ENCODE measurements at places on chromosomes 4 and X.

DNA sequence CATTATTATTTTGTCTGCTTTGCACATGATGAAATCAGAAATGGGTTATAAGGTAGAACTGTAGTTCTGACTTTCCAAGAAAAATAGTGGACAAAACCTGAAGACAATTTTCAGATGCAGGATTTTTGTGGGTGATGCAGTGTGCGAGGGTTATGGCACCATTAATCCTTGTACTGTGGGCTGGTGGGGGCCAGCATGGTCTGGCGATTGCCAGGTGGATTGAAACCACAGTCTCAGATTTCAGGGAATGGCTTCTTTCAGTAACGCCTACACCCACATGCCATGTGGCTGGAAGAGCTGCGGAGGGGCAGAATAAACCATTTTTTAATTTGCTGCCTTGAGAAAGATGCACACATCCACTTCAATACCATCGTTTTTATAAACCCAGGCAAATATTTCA lies 150.5 kb downstream of the ARSF start:
- DNase-seq = no peak

- DNase-seq = no peak
Measured at GRCh38 chr4:189858435-189858834, 82.2 kb upstream of the FRG1 start.

GRCh38 chr4:53321151-53321983 lies 44.5 kb downstream of the SCFD2 start:
- DNase-seq = no peak

- DNase-seq = no peak
Measured at GRCh38 chr4:87717276-87718031, 67.4 kb downstream of the DMP1 start.

DNA sequence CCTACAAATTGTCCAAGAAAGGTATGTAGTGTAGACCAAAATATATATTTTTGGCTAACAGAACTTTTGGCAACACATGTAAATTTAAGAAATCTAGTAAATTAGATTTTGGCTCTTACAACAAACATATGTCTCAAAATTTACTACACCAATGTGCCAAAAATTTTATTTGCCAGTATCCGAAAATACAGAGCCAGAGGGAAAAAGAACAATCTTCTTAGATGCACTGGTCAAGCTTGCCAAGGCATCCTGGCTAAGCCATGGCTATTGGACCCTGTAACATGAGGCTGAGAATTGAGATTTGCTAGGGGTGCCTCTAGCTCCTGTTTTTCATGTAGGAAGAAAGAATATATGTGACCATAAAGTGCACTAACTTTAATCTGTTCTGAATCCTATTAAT lies 91.8 kb downstream of the GABRG1 start:
- DNase-seq = no peak

- DNase-seq = no peak
Measured at GRCh38 chr4:73599182-73599581, 21.1 kb downstream of the RASSF6 start.

- DNase-seq = peak; percentile 31
Measured at GRCh38 chrX:123731258-123731986, 1.4 kb downstream of the THOC2 start.

DNA sequence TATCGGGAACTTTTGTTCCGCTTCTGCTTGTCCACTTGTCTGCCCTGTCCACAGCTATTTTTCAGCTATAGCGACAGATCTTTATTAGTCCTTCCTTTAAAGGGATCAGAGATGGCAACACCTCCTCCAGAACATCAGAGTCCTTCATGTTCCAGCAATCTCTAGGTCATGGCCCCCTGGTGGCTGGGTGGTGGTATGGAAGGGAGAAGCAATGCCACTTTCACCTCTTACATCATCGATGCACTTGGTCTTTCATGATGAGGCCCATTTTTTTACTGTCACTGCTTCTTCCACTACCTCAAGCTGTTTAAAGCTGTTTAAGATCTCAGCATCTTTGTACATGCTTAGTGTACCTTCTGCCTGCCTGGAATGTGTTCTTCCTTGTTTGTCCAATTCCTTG lies 106.7 kb downstream of the ARHGAP6 start:
- peak; percentile 65 for DNase-seq

DNA sequence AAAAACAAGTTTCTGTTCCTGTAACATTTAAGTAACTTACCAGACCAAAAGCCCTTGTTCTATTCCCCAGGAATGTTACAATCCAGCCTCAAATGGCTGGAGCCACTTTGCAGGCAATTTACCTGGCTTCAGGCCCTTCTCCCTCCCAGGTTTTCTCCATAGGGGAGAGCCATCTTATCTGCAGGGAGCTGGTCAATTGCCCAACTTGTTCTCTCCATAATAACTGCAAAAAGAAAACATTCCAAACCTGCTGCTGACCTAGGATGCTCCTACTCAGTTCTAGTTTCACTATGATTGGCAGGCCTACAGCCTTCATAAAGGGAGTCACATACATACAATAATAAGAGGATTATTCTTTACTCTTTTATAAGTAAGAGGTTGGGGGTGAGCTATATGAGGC lies 670.7 kb downstream of the PCDH7 start:
- DNase-seq = no peak

GRCh38 chr4:121227341-121227792 lies 63.2 kb upstream of the TNIP3 start:
- no peak for DNase-seq

GRCh38 chr4:134200811-134201215 lies 776 bp downstream of the PABPC4L start:
- DNase-seq = no peak

- DNase-seq = no peak
Measured at GRCh38 chrX:49120091-49120490, 3.4 kb downstream of the GPKOW start.

DNA sequence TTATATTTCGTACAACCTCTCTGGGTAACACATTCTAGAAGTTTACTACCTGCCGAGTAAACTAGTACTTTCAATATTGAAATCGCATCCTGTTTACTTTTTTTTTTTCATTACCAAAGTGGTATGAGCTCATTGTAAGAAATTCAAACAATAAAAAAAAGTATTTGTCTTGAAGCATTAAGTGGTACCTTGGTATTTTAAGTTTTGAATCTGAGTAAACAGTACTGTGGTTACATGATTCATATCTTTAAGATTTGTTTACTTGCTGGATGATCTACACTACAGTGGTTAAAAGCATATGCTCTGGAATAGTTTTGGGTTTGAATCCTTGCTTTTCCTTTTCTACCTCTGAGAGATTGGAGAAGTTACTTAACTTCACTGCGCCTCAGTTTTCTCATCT lies 3.8 kb upstream of the MMGT1 start:
- DNase-seq = no peak

DNA sequence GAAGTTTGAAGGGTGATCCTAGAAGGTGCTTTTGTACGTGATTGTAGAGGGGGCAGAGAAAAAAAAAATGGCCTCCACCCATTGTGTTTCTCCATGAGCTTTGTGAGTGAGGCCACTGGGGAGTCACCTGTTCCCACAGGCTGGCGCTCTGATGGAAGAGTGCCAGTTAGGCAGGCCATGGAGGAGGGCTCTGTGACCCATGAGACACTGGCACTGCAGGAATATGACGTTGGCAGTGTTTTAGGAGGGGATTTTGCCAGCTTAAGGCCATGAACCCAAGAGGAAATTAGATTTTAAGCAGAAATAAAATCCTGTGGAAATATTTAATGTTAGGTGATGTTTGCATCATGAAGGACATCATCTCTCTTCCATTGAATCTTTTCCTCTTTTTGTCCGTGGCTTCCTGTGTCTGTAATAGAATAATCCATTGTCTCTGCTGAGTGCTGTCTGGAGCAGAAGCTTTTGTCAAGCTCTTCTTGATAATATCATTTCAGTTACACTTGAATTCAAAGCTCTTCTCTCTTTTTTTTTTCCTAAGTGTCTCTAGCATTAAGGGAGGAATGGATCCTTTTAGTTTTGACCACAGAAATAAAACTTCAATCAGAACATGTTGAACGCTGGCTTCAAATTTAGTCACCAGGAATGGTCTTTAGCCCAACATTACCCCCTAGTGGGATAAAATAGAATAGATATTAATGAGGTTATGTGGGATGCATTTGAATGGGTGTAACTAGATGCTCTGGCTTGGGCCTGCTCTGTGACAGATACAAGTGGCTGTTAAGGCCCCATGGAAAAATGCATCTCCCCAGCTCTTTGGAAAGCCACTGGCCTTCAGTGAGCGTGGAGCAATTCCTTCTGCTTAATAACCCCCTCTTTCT lies 41.0 kb upstream of the UCP1 start:
- DNase-seq = no peak

GRCh38 chrX:101078716-101079598 lies at the start of gene TMEM35A:
Gene TMEM35A, plus strand, starts transcription at chrX:101078879. Its CDS starts 124 bp downstream, at chrX:101079003.
- no peak for DNase-seq

DNA sequence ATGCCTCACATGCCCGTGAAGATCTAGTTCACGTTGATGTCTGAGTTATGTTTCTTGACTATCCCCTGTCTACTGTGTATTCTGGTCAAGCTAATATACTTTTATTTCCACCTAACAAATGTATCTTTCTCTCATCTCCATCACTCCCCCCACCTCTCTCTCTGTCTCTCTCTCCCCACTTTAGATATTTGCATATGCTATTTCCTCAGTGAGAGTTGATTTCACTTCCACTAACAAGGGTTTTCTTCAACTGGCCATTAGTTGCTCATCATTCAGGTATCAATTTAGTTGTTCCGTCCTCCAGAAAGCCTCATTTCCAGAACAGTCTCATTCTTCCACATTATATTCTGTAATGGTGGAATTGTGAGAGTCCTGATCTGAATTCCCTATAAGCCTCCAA lies 1777.8 kb upstream of the TENM3 start:
- no peak for DNase-seq

GRCh38 chr4:42425146-42426065 lies 28.1 kb downstream of the SHISA3 start:
- DNase-seq = no peak

- no peak for DNase-seq
Measured at GRCh38 chr4:152981278-152981677, 45.2 kb downstream of the FHDC1 start.
